Activated CD4-positive, alpha-beta T cell treated with anti-CD3 and anti-CD28 coated beads, Interleukin-2, amount 10 ng/mL, durations not matched to agents 7 days and 5 days (primary cell): ENCODE measurements at places on chromosomes 12 and 14.

GRCh38 chr12:112017041-112017440 lies 3.8 kb downstream of the ERP29 start:
- no peak for DNase-seq

- no peak for DNase-seq
Observed at GRCh38 chr12:117038023-117038680, 61.1 kb downstream of the TESC start.

- DNase-seq = no peak
Observed at GRCh38 chr12:59941461-59941860, 345.6 kb downstream of the SLC16A7 start.

GRCh38 chr12:32462908-32463307 lies 63.5 kb downstream of the FGD4 start:
- no peak for DNase-seq

DNA sequence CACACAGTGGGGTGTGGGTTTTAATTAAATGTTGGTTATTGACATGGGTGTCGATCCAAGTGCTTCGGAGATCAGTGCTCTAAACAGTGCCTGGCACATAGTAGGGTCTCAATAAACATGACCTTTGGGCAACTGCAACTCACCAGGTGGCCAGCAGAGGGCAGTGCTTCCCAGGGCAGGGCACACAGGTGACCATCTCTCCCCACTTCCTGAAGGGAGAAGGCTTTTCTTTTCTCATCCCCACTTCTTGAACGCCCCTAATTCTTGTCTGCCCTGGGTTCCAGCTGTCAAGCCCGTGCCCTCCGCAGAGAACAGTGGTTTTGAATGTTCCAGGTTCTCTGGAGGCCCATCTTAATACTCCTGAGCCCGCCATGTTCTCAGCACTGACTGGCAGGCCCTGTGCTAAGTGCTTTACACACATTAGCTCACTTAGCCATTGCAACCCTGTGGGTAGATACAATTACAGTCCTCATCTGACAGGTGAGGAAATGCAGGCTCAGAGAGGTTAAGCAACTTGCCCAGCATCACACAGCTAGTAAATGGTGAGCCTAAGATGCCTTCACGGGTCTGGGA lies 16.3 kb downstream of the RAPGEF3 start:
- DNase-seq = peak; percentile 80

DNA sequence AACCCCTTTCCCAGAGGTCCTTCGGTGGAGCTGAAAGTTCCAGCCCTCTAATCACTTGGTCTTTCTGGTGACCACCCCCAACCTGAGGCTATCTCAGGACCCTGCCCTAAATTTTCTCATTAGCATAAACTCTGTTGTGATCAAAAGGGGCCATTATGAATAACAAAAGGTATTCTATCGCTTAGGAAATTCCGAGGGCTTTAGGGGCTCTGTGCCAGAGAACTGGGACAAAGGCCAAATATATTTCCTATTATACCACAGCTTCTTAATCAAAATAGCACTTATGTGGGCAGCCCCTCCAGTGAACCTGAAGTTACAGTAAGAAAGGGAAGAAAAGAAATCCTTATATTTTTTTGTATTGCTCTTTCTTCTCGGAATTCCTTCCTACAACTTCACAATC lies 125.3 kb upstream of the NPAS3 start:
- DNase-seq = no peak

DNA sequence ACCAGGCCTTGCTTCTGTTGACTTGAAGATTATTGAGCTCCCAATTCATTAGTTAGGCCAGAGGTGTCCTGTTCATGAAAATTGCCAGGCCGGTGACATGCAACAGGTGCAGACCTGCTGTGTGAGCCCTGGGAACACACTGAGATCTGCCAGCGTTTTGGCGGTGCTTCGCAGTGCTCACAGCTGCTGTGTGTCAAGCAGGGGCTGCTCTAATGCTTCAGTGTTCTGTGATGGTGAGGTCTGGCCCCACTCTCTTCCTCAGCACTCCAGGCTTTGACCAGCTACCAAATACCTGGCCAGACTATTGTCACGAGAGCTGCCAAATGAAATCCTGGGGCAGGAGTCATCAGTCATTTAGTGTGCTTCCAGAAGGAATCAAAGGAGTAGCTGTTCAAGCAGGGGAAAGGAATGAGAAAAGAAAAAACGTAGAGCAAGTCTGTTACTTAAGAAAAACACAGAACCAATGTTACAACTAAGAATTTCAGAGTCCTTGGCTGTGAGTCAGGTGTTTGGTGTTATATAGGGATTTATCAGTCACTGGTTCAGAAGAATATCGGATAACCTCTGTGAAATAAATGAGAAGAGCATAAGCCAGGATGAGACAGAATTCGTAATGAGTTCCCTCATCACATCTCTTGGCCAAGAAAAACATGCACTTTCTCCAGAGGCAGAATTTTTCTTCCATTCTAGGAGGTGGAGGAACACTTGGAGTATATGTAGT lies 150.8 kb downstream of the FBXL14 start:
- no peak for DNase-seq

DNA sequence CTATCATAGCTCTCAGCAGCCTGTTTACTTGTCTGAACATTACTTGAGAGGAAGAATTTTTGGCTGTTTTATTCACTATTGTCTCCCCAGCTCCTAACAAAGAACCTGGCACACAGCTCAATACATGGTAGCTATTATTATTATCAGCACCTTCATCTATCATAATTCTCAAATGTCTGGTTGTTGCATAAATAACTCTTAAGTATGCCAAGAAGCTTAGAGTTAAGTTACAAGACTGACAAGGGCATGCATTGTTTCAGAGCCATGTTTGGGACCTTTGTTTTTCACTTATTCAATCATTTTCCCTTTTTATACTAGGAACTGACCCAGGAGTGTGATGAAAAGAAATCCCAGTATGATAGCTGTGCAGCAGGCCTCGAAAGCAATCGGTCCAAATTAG lies 77.5 kb upstream of the ATP2A2 start:
- no peak for DNase-seq

DNA sequence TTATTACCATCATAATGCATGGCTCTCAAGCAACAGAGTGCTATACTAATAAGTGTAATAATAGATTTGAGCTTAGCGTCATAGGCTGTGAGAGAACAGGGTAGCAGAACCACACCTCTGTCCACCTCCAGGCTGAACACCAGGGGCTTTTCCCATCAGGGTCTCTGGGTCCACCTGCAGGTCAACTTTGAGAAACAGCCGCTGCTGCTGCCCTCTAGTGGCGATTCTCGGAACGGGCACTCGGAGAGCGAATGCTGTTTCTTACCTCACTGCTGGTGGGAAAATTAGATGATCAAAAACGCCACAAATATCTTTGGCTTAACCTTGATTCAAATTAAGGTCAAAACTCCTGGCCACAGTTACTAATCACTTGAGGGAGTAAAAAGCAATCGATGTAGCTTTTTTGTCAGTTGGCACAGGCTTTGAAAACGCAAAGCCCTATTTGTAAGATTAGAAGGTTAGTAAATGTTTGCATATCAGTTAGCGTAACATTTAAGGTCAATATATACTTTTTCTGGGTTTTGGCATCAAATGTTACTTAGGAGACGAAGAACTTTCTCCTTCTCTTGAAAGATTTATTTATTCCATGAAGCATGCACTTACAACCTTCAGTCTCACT lies 127.9 kb upstream of the TMEM132D start:
- DNase-seq = peak; percentile 68

GRCh38 chr12:88870000-88870737 lies 289.9 kb upstream of the KITLG start:
- DNase-seq = no peak

- no peak for DNase-seq
Observed at GRCh38 chr14:94027566-94028449, 1.7 kb downstream of the OTUB2 start.

- DNase-seq = no peak
Observed at GRCh38 chr12:40999210-40999609, 188.9 kb upstream of the PDZRN4 start.

DNA sequence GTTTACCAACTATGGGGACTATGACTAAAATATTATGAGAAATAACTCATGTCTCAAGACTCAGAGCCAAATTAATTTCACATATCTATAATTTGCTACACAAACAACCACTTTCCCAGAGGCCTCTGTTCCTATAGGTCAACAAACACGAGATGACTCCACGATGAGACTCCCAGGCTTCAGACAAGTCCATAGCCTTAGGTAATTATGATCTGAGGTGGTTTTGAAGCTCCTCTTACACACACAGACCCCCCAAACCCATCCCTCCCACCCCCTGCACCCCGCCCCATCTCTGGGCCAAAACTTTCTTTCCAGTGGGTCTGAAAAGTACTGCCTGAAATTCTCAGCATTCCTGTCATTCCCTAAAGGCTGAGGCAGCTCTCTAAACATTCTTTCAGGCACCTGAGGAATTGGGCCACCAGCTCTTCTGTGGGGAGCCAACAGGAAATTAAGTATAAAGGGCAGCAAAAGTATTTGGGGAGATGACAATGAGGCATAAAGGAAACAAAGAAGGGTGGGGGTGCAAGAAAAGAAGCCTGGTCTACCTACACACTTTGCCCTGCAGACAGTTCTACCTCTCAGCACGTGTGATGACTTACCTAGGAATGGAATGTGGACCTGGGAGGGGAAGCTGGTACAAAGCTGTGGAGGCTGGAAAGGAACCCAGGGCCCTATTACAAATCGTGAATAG lies 143.6 kb downstream of the PAWR start:
- DNase-seq = no peak

- DNase-seq = no peak
Observed at GRCh38 chr12:112812600-112813406, 21.3 kb downstream of the RPH3A start.

DNA sequence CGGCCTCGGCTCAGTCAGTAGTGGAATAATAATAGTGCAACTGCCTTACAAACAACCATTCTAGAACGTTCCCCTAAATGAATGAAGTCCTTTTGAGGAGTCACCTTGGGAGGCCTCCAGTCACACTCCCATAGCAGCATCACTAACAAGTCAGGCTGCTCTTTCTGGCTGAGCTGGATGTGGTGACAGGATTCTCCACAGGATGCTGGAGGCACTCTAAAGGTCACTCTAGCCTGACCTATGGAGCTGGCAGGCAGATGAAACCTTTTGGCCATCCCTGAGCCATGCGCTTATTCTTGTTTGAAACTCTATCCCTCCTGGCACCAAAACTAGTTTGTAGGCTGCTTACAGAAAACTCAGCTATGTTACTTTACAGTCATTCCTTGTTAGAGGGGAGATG lies 17.9 kb upstream of the TFCP2 start:
- DNase-seq = no peak

- no peak for DNase-seq
Observed at GRCh38 chr12:82319276-82319675, 38.9 kb downstream of the CCDC59 start.

DNA sequence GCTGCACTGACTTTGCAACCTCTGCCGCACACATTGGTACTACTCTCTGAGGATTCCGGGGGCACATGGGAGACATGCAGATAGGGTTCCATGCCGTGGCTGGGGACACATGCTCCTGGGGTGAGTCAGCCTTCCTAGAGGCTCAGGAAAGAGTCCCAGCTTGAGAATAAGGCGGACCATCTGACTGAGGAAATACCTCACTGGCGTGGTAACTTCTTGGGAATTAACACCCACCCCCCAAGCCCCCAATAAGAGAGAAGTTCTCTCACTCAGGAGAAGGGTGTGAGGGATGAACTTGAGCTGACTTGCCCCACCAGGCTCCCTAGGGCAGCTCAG lies 23.2 kb downstream of the PLXNC1 start:
- DNase-seq = no peak

GRCh38 chr14:61106271-61106958 lies 125.4 kb downstream of the SLC38A6 start:
- DNase-seq = no peak

GRCh38 chr14:50212726-50213125 lies 18.7 kb downstream of the SOS2 start:
- DNase-seq = no peak

DNA sequence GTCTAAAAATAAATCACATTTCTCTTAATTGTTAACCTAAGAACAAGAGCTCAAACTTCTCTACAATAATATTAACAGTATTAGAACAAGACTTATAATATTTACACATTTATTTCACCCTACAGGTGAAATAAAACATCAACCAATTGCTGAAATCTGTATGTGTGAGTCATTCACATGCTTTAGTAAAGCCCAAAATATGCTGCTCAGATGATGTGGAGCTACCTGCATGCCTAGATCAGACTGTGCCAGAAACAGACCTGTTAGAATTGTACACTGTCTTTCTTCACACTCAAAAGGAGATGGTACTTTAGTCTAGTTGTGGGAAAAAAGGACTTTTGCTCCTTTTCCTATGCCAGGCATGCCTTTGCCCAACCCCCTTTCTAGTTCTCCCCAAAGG lies 54.7 kb downstream of the RPS6KA5 start:
- no peak for DNase-seq
